ENCODE measurements at places on chromosomes 5 and 9. TPM values are rescaled to one million over a fixed set of nuclear protein-coding genes. Genes with fewer than 3 reads are reported as not detected.

SLC46A2 gene
- total RNA-seq, result 0.22 TPM

RASGEF1C gene
- 9.3 TPM for total RNA-seq

DMRTA1 gene
- total RNA-seq, result 2.1 TPM

CCNB1 gene
- 4.4 TPM for total RNA-seq

GZMA gene
- 0.90 TPM for total RNA-seq

RAB3C gene
- 1.2 TPM for total RNA-seq

LCN15 gene
- not detected for total RNA-seq

TUSC1 gene
- 30.4 TPM for total RNA-seq

SNX2 gene
- total RNA-seq, result 88.2 TPM

PCDHB6 gene
- 2.9 TPM for total RNA-seq

OR13C5 gene
- not detected for total RNA-seq

GBGT1 gene
- total RNA-seq, result 40.6 TPM

ANKRD18B gene
- not detected for total RNA-seq

Data from tibial nerve (tissue), 4 donors.